Natural killer cell treated with Interleukin-12 subunit alpha and Interleukin-12 subunit beta and Interleukin-15 and Interleukin-18, amount 100 ng/mL, for 72 hours (primary cell): ENCODE measurements at places on chromosomes 13 and 19. TPM values are rescaled to one million over a fixed set of nuclear protein-coding genes. Genes with fewer than 3 reads are reported as not detected.

The ZNF442 gene
- 3.2 TPM for total RNA-seq

The RFPL4AL1 gene
- not detected for total RNA-seq

The CEACAM16 gene
- total RNA-seq, result not detected

The CNN1 gene
- total RNA-seq, result not detected

The FLT1 gene
- total RNA-seq, result 1.3 TPM

The RASAL3 gene
- 129 TPM for total RNA-seq

The OR10H1 gene
- total RNA-seq, result 0.20 TPM

The ZNF100 gene
- total RNA-seq, result 32.3 TPM

The ZNF737 gene
- 14.6 TPM for total RNA-seq

The SIGLEC5 gene
- total RNA-seq, result 0.64 TPM

The GPR12 gene
- total RNA-seq, result not detected

- DNase-seq, result no peak
Measured at GRCh38 chr13:74289107-74289506, 154.9 kb upstream of the KLF12 start.

DNA sequence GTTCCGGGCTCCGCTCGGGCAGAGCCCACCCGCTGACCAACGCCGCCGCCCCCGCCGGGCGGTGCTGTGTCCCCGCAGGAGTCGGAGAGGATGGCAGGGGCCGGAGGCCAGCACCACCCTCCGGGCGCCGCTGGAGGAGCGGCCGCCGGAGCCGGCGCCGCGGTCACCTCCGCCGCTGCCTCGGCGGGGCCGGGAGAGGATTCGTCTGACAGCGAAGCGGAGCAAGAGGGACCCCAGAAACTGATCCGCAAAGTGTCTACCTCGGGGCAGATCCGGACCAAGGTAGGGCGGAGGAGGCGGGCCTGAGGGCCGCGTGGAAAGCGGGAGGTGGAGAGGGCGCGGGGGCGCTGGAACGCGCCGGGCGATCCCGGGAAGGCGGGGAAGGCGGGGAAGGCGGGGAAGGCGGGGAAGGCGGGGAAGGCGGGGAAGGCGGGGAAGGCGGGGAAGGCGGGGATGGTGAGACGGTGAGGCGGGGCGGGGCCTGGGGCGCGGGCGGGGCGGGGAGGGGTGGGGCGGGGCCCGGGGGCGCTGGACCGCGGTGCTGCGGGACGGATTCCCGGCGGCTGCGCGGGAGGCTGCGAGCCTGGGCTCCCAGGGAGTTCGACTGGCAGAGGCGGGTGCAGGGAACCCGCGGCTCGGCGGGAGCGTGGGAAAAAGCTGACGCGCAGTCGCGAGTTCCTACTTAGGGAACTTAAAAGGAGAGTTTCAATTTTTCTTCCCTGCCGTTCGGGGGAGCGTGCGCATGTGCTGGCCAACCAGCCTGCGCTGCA lies 421 bp downstream of the DGKH start:
- peak; percentile 76 for DNase-seq

DNA sequence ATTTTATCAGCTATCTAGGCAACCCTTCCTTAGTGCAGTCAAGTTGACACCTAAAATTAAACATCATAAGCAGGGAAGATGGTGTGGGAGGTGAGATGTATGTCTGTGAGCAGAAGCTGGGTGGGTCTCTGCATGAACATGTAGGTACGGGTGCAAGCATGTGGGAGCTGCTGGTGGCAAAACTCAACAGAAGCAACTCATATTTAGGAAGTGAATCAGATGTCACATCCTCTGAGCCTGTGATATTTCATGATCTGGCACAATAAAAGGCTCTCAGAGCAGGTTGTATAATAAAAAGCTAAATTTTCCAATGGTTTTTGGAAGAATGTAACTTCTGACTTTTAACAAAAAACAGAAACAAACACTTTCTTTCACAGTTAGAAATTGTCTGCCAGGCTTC lies 44.4 kb downstream of the C1QTNF9 start:
- DNase-seq, result no peak

DNA sequence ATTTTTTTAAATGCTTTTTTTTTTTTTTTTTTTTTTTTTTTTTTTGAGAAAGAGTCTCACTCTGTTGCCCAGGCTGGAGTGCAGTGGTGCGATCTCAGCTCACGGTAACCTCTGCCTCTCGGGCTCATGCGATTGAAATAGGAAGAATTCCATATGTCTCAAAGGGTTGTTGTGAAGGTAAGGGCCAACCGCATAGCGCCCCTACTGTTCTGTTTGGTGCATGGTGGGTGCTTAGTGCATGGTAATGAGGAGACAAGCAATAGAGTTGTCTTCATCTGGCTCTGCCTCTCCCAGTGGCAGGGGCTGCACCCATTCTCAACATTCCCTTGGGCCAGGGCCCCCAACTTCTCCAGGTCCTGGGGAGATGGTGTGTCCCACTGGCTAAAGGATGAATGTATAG lies 68.7 kb downstream of the RASL11A start:
- DNase-seq, result no peak

DNA sequence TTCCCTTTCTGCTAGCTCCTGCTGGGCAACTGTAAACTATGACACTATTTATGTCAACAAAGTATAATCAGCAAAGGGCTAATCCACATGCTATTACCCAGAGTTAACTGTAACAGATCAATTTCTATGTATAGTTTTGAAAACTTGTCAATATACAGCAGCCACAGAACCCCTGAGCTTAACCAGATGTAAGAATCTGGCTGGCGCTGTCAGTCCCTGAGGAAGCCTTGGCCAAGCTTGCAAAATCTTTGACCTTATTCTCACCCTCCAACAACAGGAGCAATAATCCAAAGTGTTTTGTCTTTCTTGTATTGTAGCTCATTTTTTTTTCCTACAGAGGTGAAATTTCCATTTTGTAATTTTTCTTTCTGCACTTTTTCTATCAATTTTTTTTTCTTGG lies 1230.1 kb upstream of the SLC10A2 start:
- no peak for DNase-seq

- DNase-seq, result no peak
Measured at GRCh38 chr13:71056581-71056980, 810.4 kb downstream of the DACH1 start.

GRCh38 chr19:40862785-40863184 lies 12.5 kb upstream of the CYP2A6 start:
- no peak for DNase-seq

DNA sequence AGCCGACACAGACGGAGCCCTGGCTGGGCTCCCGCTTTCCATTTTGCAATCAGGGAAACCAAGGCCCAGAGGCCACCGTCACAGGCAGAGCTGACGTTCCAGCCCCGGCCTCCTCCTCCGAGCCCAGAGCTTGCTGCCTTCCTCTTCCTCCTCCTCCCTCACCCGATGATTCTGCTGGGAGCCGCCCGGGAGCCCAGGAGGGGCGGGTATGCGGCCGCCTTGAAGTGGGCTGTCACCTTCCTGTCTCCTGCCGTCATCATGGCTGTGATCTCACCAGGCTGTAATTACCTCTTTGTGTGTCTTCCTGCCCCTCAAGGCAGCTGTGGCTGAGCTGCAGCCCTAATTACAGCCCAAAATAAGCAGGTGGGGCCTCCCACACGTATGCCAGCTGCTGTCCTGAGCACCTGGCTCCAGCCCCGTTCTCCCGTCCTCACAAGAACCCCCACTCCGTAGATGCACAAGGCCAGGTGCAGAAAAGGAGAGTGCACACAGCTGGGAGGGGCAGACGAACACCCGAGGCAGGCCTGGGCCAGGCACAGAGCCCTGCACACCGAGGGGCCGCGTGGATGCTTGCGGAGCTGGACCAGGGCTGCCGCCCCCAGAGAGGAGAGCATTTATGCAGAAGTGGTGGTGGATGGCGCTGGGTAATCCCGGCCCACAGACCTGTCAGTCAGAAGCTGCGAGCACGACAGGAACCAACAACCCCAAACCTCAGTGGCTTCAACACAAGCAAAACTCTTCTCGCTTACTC lies 4.0 kb downstream of the TPGS1 start:
- peak; percentile 81 for DNase-seq

DNA sequence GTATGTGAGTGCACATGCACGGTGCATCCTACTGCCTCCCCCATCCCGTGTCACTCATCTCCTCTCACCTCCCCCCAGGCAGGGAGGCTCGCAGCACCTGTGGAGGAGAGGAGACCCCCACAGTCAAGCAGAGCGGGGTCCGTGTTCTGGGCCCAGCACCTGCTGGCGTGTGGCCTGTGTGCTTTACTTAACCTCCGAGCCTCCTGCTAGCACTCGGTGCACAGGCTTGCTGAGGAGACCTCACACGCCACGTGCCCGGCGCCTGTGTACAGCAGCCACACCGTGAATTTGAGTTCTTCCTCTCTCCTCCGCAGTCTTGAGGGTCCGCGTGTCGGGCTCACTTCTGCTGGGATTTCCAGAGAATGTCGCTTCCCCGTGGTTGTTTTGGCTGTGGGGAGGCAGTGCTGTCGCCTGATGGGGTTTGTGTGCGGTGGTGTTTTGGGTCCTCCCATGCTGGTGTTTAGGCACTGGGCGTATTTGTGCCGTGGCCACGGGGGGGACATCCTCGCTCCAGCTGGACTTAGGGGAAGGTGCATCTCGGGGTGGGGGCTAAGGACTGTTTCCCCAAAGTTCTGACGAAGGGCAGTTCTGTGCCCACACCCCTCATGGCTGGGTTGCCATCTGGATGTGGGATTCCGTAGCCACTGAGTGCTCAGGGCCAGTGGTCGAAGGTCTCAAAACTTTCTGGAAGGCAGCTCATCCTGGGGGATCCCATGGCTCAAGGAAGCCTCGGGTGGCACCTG lies 34.8 kb upstream of the TMEM255B start:
- DNase-seq, result no peak

DNA sequence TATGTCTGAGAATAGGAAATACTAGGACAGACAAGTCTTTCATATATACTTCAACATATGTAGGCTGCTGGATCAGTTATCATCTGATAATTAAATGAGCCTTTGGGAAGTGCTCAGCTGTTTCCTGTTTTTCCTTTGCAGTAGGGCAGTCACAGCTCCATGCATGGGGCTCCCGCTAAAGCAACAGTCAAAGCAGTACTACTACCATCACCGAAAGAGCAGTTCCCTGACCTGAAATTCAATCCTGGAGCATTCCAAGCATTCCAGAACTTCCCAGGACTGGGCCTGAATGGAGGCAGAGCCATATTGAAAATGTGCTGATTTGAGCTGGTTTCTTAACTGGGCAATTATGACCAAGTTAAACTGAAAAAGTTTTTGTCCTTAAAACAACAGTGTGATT lies 20.5 kb downstream of the MICU2 start:
- no peak for DNase-seq

DNA sequence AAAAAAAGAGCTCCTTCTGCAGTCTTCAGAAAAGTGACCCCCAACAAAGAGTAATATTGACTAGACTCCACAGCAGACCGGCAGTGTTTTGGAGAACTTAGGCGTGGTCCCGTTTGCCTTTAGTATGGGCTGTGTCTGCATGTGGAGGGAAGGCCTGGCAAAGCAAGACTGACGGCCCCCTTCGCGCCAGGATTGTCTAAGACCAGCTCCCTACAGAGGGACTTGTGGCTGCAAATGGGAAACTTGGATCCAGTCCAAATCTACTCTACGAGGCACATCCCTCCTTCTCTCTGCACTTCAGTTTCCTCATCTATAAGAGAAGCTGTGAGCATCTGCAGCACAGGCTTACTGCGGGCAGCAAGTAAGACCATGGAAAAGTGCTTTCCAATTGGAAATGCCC lies 350.0 kb downstream of the ZNF536 start:
- DNase-seq, result no peak

DNA sequence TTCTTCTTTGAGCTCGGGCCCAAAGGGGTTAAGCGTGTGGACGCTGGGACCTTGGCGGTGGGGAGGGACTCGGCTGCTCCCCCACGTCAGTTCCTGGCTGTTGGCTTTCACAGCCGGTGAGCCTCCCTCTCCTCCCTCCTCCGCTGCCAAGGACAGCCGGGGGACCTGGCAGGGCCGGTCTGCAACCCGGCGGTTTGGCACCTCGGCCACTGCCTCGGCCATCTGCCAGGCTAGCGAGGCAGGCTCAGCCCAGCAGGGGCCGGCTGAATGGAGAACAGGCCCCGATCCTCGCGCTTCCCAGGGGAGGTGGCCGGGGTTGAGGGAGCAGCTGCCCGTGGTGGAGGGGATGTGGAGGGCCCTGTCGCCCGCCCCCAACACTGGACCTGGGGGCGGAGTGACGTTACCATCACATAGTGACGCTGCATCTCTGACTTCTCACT lies 5.0 kb downstream of the TLE5 start:
- DNase-seq, result peak; percentile 5

DNA sequence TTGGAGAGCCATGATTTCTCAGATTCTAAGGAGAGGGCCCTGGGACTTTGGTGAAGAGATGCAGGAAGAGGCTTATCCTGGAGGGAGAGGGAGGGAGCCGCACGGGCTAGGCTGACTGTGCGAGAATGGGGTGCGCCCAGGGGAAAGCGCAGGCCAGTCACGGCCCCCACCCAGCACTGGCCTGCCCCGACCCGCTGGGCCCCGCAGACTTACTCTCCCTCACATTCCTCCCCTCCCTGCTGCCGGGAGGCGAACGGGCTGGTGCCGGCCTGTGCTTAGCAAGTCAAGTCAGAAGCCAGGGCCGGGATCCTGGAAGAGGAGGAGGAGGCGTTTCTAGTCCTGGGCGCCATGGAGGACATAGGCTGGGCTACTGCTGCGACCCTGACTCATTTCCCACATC lies 120.0 kb downstream of the CRYL1 start:
- no peak for DNase-seq

- DNase-seq, result no peak
Measured at GRCh38 chr19:41691268-41691970, 3.3 kb upstream of the CEACAM7 start.

GRCh38 chr13:76293751-76294150 lies 592.5 kb downstream of the KCTD12 start:
- DNase-seq, result no peak

- no peak for DNase-seq
Measured at GRCh38 chr13:43472339-43472738, 314.4 kb downstream of the ENOX1 start.

- DNase-seq, result no peak
Measured at GRCh38 chr13:26476782-26477142, 80.7 kb upstream of the WASF3 start.

DNA sequence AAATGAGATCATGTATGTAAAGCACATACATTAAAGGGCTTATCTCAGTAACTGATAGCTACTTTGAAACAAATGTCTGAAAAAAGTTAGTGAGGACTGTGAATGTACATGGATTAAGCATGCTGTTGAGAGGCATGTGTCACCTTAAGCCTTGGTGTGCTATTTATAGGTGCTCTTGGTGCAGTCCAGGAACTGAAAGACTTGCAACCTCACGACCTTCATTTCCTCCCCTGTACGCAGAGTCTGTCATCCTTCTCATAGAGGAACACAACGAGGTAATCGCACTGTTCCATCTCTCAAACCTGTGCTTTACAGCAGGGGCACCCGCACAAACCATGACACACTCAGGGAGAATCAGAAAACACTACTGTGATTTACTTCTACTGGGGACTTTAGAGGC lies 65.6 kb downstream of the UFM1 start:
- DNase-seq, result no peak

DNA sequence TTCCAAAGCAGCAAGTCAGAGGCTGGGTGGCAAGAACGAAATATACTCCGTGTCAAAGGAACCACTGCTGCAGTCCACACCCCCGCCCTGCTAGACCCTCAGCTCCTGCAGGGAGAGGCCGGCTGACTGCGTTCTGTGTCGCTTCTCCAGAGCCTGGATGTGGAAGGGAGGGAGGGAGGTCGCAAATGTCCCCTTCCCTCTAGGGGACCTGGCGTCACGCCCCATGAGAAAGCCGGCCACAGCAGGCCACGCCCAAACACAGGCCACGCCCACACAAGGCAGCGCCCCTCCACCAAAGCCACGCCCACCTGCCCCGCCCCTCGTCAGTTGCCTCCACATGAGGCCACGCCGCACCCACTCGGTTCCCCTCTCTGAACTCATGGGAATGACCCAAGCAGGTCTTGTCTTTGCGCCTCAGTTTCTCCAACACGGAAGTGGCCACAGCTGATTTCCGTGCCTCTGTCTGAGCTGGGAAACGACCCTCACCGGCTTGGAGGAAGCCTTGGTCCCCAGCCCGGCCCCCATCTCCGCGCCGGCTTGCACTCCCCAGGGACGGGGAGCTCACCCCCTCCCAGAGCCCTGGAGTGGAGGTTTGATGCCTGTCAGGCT lies 38.4 kb upstream of the TCF3 start:
- no peak for DNase-seq
